Esophagus (tissue), 2 donors: ENCODE measurements at places on chromosomes 13 and 19. TPM values are rescaled to one million over a fixed set of nuclear protein-coding genes. Genes with fewer than 3 reads are reported as not detected.

The CYP4F12 gene
- polyA plus RNA-seq, result 31.6 TPM

The CACTIN gene
- 12.4 TPM for polyA plus RNA-seq

The IGSF23 gene
- not detected for polyA plus RNA-seq

The LILRB1 gene
- 0.55 TPM for polyA plus RNA-seq

The ZFP28 gene
- 1.8 TPM for polyA plus RNA-seq

The FFAR2 gene
- 0.59 TPM for polyA plus RNA-seq

The RFPL4A gene
- polyA plus RNA-seq, result not detected

The UBE2L5 gene
- polyA plus RNA-seq, result 0.06 TPM

The SIGLEC8 gene
- polyA plus RNA-seq, result 0.16 TPM

The ZNF665 gene
- 1.3 TPM for polyA plus RNA-seq

The PEAK3 gene
- 0.06 TPM for polyA plus RNA-seq

The LYL1 gene
- 1.9 TPM for polyA plus RNA-seq

The TSSK6 gene
- 1.2 TPM for polyA plus RNA-seq

The PRX gene
- polyA plus RNA-seq, result 1.0 TPM

The PDE4A gene
- 1.3 TPM for polyA plus RNA-seq

The CDX2 gene
- polyA plus RNA-seq, result 0.06 TPM

The SMAD9 gene
- polyA plus RNA-seq, result 1.2 TPM

The CNN1 gene
- polyA plus RNA-seq, result 85.0 TPM

The TINCR gene
- 43.1 TPM for polyA plus RNA-seq
